Activated CD8-positive, alpha-beta memory T cell treated with anti-CD3 and anti-CD28 coated beads for 4 hours (primary cell): ENCODE measurements at places on chromosomes 7 and 10.

DNA sequence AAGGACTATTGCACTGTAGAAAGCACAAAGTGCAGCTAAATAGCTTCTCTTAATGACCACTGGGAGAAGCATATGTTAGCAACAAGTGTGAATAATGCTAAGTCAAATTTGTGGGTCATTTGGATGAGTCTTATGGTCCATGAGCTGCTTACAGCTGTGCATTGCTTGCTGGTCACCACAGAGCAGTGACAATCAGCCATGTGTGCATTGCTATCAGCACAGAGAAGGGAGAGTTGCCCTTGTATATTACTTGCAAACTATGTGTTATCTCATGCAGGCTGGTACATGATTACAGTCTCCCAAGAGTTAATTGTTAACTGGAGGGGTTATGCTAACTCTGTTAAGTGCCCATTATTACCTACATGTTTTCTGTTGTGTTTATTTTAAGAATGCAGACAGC, 25.7 kb downstream of the MRPS33 start:
- no peak for DNase-seq

DNA sequence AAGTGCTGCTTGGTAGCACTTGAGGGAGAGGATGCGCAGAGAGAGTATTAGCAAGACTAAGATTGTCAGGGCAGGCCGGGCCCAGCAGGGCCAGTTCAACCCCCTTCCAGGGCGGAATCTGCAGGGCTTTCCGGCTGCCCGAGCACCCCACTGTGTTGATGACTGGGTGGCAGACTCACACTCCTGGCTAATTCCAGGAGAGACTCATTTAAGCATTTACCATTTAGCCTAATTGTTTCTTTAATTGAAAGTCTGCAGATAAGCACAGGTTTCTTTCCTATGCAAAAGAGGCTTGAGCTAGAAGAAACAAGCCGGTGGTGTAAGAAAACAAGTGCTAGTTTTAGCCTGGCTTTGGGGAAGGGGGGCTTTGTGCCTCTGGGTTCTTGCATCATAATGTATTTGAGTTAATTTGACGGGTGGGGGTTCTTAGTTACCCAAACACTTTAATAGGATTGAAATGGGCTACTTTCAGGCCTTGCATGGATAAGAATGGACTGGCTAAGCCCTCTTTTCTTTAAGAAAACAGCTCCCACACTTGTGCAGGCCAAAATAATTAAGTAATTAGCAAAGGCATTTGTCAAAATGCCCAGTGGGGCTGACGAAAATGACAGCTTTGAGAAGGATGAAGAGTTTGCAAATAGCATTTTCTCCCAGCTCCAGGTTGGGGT, 201.3 kb downstream of the MYOF start:
- no peak for DNase-seq

GRCh38 chr10:988667-989545, 672 bp downstream of the GTPBP4 start:
- DNase-seq = peak; percentile 23

DNA sequence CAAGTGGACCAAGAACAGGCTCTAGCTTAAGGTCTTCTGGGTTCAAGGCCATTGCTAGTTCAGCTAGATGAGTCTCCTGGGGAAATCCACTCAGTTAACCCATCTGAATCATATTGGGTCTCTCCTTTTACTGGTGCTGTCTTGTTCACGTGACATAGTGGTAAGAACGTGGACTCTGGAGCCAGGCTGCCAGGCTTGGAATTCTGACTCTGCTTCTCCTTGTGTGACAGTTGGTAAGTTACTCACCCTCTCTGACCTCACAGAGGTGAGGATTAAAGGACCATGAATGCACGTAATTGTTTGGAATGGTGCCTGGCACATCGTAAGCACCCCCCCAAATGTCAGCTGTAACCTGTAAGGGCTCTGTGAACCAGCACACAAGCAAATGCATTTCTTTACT, 9.7 kb upstream of the CALU start:
- no peak for DNase-seq

GRCh38 chr7:35185908-35186731, 67.8 kb downstream of the TBX20 start:
- no peak for DNase-seq

- no peak for DNase-seq
Observed at GRCh38 chr7:141874787-141875186, 33.5 kb upstream of the PRSS37 start.

GRCh38 chr7:157490465-157490912, 153.7 kb downstream of the DNAJB6 start:
- DNase-seq = no peak

GRCh38 chr7:104956753-104957450, 57.1 kb upstream of the KMT2E start:
- DNase-seq = no peak

GRCh38 chr10:57867241-57867640, 400.5 kb downstream of the IPMK start:
- DNase-seq = no peak

DNA sequence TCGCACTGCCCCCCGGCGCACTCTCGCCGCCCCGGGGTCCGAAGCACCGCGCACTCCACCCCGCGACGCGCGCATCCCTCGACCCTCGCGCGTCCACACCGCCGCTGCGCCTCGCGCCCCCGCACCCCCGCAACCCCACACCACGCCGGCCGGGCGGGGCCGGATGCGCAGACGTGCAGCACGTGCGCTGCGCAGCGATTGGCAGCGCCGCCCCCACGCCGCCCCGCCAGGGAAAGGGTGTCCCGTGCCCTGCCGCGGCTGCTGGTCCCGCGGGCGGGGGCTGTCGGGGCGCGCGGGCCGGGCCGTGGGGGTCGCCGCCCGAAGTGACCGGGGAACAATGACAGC, 53.7 kb upstream of the KDM7A start:
- peak; percentile 53 for DNase-seq

DNA sequence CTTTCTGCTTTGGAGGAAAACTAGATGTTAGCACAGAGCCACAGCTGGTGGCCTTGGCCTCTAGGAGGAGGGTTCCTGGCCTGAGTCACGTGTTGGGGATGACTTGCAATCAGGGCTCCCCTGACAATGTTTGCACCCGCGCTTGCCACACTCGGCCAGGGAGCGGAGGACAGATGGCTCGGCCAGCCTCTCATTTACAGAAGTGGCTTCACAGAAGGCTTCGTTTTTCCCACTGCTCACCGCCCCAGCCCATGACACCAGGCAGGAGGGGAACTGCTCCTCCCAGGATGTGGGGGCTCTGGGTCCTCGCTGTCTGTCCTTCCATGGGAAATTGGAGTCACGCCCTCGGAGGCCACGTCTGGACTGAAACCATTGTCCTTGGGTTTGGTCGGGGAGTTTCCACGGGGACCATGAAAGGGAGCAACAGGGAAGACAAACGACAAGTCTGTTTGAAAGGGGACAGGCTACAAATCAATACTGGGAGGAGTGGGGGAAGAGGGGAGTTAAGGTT, 49.6 kb upstream of the UBE3C start:
- no peak for DNase-seq

GRCh38 chr10:46541017-46541661, 15.3 kb downstream of the GPRIN2 start:
- DNase-seq = no peak

GRCh38 chr10:108412323-108412722, 1247.8 kb upstream of the SORCS1 start:
- no peak for DNase-seq

DNA sequence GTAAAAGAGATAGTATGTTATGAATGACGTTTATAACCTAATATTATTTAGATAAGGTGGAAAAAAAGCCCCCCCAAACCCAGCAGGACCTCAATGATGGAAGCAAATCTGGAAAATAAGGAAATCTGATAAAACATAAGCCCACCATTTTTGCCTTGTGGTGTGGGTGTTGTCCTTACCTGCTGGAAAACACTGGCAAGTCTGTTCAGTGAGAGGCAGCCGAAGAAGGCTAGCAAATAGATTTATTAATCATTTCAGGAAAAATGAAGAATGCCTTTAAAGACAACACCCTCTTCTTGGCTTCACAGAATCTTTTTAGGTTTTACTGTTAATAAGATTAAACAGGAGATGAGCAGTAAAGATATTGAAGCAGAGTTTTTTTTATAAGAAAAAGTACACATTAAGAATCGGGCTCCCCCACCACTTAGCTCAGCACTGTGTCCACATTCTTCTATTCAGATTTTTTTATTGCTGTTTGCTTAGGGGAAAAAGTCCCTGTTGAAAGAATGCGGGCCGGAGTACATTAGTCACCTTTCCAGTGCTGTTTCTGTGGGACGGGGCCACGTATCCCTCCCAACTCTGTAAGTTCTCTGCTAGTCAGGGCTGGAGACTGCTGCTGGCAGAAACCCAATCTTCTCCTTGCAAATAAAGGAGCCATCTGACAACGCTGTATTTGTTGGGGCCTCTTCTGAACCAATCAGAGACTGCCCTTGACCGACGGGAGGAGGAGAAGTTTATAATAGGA, 104.1 kb downstream of the EVX1 start:
- DNase-seq = no peak

DNA sequence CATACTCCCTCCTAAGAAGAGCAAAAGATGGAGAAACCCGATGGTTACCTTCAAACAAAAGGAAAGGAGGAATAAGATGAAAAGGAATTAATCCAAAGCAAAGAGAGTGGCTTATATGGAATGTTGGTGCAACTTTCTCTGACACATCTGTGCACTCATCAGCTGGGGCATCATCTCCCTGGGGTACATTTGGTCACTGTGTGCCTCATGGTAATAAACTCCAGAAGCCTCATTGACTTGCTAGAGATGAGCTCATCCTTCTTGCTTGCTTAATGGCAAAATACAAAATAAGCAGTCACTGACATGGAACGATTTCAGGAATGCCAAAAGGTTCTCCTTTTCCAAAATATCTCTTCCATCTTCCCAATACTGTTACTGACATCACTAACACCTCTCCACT, 22.5 kb downstream of the CAV1 start:
- DNase-seq = no peak

DNA sequence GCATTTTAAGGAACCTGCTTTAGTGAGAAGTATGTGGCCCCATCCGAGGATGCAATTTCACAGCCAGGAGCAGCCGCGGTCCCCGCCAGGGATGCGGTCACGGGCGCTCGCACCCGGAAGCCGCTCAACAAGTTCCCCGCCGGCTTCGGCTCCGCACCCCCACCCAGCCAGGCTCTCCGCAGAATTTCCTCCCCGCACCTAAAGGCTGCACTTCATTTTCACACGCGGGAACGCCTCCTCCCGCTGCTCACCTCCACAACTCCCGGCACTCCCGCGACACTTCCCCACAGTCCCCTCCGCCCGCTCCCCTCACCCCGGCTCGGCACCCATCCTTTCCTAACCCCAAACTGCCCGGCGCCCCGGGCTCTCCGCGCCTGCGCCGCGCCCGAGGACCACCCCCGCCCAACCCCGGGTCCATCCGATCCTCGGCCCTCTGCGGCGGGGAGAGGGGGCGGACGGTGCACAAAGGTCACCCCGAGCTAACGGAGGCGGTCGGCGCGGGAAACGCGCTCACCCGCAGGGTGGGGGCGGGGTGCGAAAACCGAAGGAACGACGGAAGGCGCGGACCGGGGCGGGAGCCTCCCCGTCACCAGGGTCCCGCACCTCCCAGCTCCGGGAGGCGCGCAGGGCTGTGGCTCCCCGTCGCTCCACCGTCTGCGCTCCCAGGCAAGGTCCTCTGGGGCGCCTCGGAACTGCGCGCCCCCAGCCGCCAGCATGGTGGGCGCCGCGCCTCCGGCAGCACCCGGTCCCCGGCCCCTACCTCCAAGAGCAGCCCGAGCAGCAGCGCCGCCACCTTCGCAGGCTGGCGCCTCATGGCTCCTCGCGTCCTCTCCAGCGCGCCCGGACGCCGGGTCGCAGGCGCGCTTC, 558 bp downstream of the VOPP1 start:
- DNase-seq = peak; percentile 21
